ENCODE measurements at places on chromosomes 16 and 17.

- no peak for DNase-seq
These were observed 13.8 kb upstream of the BCAR1 start for GRCh38 chr16:75264999-75265910.

- no peak for DNase-seq
These were observed 17.2 kb downstream of the NPTX1 start for GRCh38 chr17:80459234-80459633.

GRCh38 chr16:2956579-2956956, 7.5 kb upstream of the KREMEN2 start:
- DNase-seq: no peak

DNA sequence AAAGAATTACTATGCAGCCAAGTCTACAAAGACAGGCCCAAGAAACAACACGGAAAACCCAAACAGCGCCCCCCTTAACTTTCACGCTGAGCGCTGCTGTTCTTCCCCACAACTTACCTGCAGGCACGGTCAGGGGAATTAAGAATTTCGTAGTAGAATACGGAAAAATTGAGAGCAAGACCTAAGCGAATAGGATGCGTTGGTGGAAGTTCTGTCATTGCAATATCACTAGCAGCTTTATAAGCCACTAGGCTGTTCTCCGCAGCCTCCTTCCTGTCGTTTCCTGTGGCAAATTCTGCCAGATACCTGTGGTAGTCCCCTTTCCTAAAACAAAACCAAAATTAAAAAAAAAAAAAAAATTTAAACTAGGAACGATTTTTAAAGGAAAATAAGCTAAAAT, 39.0 kb downstream of the YWHAE start:
- DNase-seq: no peak

DNA sequence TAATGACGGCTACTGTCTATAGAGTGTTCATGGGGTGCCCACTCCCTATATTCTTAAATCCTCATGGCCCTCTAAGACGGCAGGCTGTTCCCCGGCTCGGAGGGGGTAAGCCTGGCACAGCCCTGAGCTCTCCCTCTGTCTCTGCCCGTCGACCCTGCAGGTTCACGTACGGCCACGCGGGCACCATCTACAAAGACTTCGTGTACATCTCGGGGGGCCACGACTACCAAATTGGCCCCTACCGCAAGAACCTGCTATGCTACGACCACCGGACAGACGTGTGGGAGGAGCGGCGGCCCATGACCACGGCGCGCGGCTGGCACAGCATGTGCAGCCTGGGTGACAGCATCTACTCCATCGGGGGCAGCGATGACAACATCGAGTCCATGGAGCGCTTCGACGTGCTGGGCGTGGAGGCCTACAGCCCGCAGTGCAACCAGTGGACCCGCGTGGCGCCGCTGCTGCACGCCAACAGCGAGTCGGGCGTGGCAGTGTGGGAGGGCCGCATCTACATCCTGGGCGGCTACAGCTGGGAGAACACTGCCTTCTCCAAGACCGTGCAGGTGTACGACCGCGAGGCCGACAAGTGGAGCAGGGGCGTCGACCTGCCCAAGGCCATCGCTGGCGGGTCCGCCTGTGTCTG, 13.2 kb downstream of the KLHL36 start:
- no peak for DNase-seq

- no peak for DNase-seq
These were observed 58.3 kb downstream of the ABCC1 start for GRCh38 chr16:16007743-16008111.

DNA sequence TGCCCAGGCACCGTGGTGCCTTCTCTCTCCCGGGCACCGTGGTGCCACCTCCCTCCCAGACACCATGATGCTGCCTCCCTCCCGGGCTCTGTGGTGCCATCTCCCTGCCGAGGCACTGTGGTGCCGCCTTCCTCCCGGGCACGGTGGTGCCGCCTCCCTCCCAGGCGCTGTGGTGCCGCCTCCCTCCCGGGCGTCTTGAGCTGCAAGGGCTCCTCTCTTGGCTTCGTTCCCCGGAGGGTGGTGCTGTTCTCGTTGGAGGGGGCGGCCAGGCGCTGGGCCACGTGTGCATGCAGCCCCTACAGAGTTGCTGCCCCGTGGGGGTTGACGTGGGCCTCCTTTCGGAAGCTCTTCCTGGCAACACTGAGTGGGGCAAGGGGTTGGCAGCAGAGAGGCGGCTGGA, 8.2 kb downstream of the CENPX start:
- no peak for DNase-seq

DNA sequence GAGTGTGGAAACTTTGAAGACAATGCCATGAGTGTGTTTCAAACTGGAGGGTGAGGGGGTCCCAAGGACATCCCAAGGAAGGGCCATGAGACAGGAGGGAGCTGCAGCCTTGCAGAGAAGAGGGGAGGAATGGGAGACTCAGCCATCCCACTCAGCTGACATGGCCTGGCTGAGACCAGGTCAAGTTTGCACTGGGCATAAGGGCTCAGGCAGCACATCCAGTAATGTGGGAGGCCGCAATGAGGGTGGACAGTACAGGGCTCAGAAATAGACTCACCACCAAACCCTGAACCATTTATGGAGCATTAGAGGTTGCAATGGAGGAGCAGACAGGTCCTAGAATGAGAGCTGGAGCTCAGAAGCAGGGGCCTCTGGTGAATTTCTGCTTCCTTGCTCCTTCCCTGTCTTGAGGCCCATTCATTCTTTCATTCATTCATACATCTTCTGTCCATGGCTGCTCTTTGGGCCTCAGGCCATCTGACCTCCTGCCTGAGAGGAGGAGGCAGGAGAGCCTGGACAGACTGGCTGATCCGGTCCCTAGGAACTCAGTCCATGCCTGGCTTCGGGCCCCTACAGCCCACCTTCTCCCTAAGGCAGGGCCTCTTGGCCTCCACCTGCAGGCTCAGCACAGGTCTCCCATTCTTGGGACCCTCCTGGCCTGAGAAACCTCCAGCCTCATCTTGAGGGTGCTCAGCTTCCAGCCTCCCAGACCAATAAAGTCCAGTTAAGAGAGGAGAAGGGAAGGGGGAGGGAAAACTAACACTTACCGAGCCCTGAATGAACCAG, 70.5 kb upstream of the CDH5 start:
- DNase-seq: no peak

- DNase-seq: no peak
These were observed 24.2 kb downstream of the SAP30BP start for GRCh38 chr17:75691371-75691791.

GRCh38 chr16:89873972-89874689, 739 bp downstream of the TCF25 start:
- peak; percentile 96 for DNase-seq

- no peak for DNase-seq
These were observed 484.0 kb upstream of the ERCC4 start for GRCh38 chr16:13435873-13436474.

- DNase-seq: no peak
These were observed 20.2 kb downstream of the NGFR start for GRCh38 chr17:49515196-49515770.

DNA sequence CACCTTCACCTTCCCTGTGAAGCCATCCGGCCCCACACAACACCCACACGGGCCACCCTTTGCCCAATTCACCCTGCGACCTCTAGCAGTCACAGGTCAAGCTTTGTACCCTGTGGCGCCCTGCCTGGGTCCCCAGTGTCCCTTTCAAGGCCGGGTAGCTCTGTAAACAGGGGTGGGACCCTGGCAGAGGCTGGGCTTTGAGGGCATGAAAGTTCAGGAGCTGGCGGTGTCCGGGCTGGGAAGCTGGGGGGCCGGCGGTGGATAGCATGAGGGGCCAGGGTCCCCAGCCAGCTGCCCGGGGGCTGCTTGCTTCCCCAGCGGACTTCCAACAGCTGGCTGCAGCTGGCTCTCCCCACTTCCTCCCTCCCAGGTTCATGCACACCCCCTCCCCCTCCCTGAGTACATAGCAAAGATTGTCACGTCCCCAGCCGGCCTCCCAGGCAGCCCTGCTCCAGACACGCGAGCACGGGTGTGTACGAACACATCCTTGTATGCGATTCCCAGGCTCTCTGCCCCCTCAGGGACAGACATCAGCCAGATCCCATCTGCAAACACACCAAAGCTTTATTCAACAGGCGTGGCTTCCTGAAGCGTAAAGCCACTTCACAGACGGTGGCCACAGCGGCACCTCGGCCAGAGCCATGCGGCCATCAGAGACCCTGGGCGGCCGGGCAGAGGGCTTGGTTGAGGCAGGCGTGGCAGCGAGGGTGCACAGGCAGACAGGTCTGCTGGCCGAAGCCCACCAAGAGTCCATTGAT, 8.2 kb downstream of the NTHL1 start:
- no peak for DNase-seq

DNA sequence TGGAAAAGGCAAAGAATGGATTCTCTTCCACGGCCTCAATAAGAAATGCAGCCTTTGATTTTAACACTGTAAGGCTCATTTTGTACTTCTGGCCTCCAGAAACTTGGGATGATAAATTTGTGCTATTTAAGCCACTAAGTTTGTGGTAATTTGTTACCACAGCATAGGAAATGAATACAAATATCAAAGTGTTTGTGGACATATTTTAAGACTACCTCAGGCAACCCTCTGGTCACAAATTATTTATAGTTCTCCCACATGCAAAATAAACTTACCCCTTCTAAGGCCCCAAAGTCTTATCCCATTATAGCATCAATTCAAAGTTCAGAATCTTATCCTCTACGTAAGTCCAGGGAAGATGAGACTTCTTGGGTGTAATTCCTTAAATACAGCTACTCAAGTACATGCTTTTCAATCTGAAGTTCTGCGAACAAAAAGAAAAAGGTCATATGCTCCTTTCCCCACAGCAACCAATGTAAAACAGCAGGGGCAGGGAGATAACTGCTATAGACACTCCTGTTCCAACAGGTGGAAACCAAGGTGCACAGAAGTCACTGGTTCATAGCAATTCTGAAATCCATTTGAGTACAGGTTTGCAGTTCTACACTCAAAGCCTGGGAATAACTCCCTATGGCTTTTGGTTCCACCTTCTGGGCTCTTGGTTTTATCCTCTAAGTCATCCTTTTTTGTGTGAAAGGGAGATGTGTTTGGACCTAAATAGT, 5.4 kb upstream of the EFCAB13 start:
- no peak for DNase-seq

DNA sequence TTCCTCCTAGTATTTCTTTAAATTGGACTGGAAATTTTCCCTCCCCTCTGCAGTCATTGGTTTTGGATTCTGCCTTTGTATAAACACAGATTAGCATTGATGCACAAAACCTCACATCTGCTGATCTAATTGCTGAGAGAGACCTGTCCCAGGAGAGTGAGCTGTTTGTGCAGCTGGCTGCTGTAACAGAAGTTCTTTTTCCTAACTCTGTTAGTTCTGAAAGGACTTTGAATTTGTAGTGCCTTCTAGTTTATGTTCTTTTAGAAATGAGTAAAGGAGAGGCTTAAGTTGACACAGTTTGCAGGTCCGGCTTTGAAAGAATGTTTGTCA, 45.2 kb upstream of the KPNB1 start:
- no peak for DNase-seq

GRCh38 chr17:5702951-5703510, 118.7 kb upstream of the NLRP1 start:
- DNase-seq: no peak

- peak; percentile 0 for DNase-seq
These were observed 90.5 kb upstream of the SOX9 start for GRCh38 chr17:72030067-72030899.

DNA sequence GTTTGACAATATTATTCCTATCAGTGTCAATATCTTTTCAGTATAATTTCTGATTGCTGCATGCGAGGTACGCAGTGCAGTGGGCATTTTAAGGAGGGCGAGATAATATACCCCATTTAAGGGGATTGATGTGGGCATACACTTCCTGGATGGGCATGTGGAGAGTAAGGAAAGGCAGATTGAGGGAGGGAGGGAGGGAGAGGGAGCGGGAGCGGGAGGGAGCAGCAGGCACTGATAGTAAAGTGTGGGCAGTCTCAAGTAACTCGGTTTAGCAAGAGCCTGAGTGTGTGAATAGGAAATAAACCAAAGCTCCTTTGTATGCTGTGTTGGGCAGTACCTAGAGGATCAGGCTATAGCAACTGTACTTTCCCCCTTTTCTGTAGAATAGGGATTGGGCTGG, 5.1 kb downstream of the BPTF start:
- no peak for DNase-seq
